Activated T-helper 1 cell treated with anti-CD3 and anti-CD28 coated beads, Interleukin-12 subunit alpha, Interleukin-12 subunit beta, Interleukin-2, Interleukin-4 antibody, amounts not matched to agents 30 ng/mL and 10 ng/mL and 1 ng/mL, durations not matched to agents 14 hours and 24 hours and 36 hours (primary cell): ENCODE measurements at places on chromosomes 2 and 18. TPM values are rescaled to one million over a fixed set of nuclear protein-coding genes. Genes with fewer than 3 reads are reported as not detected.

The ASPRV1 gene
- 0.44 and 0.91 TPM in 2 replicates for total RNA-seq

The FSIP2 gene
- 0.23 TPM in 1 of 2 replicates, not detected in the other for total RNA-seq

The ALPG gene
- total RNA-seq, result not detected in 2 replicates

The SNTG2 gene
- not detected in 2 replicates for total RNA-seq

The RAPGEF4 gene
- total RNA-seq, result 0.31 and 0.42 TPM in 2 replicates
